ENCODE measurements at places on chromosomes 11 and 22.

GRCh38 chr22:37299969-37300509 is 17.7 kb downstream of the CYTH4 start:
- DNase-seq, result no peak

DNA sequence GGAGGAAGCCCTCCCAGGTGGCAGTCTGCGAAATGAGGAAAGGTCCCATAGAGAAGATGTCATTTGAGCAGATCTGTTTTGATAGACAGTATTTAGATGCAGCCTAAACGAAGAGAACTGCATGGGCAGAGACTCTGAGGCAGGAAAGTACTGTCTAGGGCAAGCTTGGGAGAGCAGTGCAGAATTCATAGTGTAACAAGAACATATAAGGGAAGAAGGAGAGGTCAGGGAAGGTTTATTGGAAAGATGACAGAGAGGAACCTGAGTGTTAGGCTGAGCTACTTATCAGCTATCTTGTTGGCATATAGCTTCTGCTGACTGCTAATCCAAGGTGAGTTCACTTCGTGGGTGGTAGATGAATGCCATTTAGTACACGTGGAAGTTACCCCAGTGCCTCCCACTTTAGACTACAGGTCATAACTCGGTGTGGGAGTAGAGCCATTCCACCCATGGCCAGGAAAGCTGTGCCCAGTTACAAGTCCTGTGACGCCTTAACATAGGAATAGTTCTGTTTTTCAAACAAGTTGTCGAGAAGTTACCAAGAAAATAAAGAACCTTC is 99.5 kb downstream of the DBX1 start:
- DNase-seq, result no peak

DNA sequence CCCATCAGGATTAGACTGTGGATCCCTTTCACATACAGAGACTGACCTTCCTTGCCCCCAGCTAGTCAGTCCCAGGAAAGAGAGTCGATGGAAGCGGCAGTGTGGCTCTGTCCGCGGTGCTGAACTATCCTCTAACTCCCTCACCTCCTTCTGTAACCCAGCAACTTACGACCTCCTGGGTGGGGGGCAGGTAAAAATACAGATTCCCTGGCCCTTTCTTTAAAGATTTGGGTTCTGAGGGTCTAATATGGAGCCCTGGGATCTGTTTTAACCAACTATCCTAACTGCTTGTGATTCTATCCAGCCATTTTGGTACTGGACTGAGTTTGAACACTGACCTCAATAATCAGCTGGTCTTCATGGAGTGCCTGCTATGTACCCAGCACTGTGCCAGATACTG is 23.2 kb downstream of the MFNG start:
- no peak for DNase-seq

GRCh38 chr11:2587976-2588748 is 111.6 kb downstream of the KCNQ1OT1 start:
- no peak for DNase-seq

Data from CD4-positive, alpha-beta memory T cell (primary cell).